ENCODE measurements at places on chromosomes 1 and 21. TPM values are rescaled to one million over a fixed set of nuclear protein-coding genes. Genes with fewer than 3 reads are reported as not detected.

GRCh38 chr1:23577056-23578004, 18.0 kb upstream of the ID3 start:
- no peaks in the 10 kb centered on the region for H3K27me3 ChIP-seq
- DNase-seq = no peak
- peaks cover 28% of the 10 kb centered on the region for H3K4me1 ChIP-seq
- H3K4me3 ChIP-seq = no peak overlapping the region
- peak overlapping the region; percentile 78 for H3K27ac ChIP-seq

- H3K27me3 ChIP-seq = no peaks in the 10 kb centered on the region
- H3K4me3 ChIP-seq = no peak overlapping the region
- DNase-seq = no peak
- H3K27ac ChIP-seq = no peak overlapping the region
Observed at GRCh38 chr1:221794079-221794670, 52.3 kb upstream of the DUSP10 start.

DNA sequence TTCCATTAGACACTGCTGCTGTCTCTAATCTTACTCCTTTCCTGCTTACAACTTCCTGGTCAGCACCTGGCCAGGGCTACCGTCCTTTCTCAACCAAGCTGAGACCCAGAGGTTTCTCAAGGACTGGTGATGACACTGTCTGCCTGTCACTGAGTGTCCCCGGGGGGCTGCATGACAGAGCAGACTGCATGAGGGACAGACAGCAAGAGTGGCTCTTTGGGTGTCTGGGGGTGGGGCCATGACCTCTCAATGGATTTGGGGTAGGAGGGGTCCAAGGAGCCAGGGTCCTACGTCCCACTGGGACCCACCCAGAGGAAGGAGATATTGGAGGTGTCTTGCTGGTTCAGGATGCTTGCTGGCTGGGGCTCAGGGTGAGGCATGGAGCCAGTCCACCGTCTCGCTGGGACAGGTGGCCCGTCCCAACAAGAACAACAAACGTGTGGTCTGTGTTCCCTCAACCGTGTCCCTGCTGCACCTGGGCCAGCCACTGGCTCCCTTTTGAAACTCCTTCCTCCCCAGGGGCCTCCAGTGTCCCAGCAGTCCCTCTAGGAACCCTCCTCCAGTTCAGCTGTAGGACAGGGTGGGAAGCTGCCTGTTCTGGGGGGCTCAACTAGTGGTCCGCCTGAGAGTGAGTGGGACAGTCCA, 344.6 kb upstream of the AJAP1 start:
- no peak overlapping the region for H3K4me3 ChIP-seq
- no peaks in the 10 kb centered on the region for H3K36me3 ChIP-seq
- no peak overlapping the region for H3K27ac ChIP-seq

DNA sequence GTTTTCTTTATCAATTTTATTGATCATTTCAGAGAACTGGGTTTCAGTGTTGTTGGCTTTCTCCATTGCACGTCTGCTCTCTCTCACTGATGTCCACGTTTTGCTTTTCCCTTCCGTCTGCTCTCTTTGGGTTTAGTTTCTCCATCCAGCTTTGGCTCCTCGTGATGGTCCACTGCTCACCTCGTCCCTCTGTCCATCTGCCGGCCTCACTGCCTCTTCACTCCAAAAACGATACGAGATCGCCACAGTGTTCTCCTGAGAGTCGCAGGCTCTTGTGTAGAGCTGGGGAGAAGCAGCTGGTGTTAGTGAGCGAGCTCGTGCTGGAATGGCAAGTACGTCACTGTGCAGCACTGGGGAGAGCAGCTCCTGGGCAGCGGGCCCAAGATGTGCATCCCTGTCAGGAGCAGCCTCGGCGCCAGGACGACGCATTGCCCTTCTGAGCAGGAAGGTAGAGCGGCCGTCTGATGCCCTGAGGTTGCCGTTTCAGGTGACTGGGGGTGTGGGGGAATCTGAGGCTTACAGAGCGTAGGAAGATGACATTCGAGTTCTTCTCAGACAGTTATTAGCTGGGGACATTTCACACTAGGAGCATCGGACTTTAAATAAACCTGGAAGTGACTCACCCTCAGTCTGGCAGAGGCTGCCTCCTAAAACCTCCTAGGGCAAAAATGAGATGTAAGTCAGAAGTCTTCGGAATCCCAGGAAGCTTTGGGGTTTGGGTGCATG, 31.4 kb upstream of the PCBP3 start:
- no peaks in the 10 kb centered on the region for H3K27me3 ChIP-seq
- no peak overlapping the region for H3K27ac ChIP-seq
- H3K36me3 ChIP-seq = no peaks in the 10 kb centered on the region
- no peak for DNase-seq
- H3K4me3 ChIP-seq = no peak overlapping the region
- H3K4me1 ChIP-seq = no peaks in the 10 kb centered on the region

The SLC35F3 gene
- 0.83 TPM for total RNA-seq

The ADGRL2 gene
- total RNA-seq = 72.5 TPM

The PRKCZ gene
- total RNA-seq = 138 TPM

The RBP7 gene
- 4.3 TPM for total RNA-seq

The NCMAP gene
- total RNA-seq = 8.3 TPM
